ENCODE measurements at places on chromosomes 4 and X.

- no peak for DNase-seq
Observed at GRCh38 chrX:1912193-1912592, 297.3 kb downstream of the ASMT start.

- DNase-seq: no peak
Observed at GRCh38 chr4:169236873-169237626, 33.7 kb downstream of the SH3RF1 start.

GRCh38 chrX:38879631-38880220 is 78.5 kb downstream of the MID1IP1 start:
- DNase-seq: peak; percentile 4

- no peak for DNase-seq
Observed at GRCh38 chr4:139603576-139604410, 47.8 kb upstream of the SETD7 start.

- no peak for DNase-seq
Observed at GRCh38 chrX:48709522-48710112, 13.1 kb downstream of the SUV39H1 start.

DNA sequence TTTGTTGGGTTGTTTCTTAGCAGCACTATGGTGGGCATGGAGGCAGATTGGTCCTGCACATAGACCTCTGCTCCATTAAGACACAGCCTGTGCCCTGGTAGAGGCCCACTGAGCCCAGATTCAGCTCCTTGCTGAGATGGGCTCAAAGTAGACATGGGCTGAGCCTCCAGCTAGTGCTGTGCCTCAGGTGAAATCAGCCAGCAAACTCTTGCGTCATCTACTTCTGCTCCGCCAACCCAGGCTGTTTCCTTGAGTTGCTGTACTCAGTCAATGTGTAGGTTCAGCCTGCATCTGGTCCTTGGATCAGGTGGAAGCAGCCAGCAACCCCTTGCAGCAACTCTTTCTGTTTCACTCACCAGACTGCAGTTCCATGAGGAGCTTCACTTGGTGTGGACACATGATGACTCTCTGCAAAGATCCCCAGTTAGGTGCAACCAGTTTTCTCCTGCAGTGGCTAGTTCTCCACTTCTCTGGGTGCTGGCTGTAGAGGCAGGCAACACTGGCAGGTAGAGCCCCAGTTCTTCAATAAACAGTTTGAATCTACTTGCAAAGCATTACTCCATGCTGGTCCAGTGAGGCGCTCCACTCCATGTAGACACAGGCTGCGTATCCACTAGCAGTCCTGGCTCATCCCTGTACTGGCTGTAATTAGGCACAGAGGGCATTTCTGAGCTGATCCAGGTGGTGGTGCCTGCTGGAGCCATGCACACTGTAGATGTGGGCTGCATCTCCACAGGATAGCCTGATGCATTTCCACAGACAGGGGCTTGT is 199.0 kb upstream of the MAMLD1 start:
- DNase-seq: no peak

GRCh38 chr4:6730603-6731317 is 14.8 kb downstream of the BLOC1S4 start:
- no peak for DNase-seq

- DNase-seq: no peak
Observed at GRCh38 chrX:118383120-118383519, 37.2 kb downstream of the WDR44 start.

- DNase-seq: no peak
Observed at GRCh38 chr4:109294006-109294405, 8.5 kb downstream of the COL25A1 start.

- DNase-seq: no peak
Observed at GRCh38 chr4:26050671-26051070, 136.7 kb downstream of the SMIM20 start.

- no peak for DNase-seq
Observed at GRCh38 chr4:53935780-53936179, 128.6 kb downstream of the CHIC2 start.

GRCh38 chr4:151599863-151600262 is 160.9 kb downstream of the GATB start:
- DNase-seq: no peak

GRCh38 chr4:48403358-48403757 is 62.0 kb downstream of the SLAIN2 start:
- no peak for DNase-seq

GRCh38 chrX:32893751-32894150 is 317.6 kb downstream of the DMD start:
- no peak for DNase-seq

GRCh38 chrX:24030597-24030996 is 3.6 kb upstream of the KLHL15 start:
- no peak for DNase-seq

DNA sequence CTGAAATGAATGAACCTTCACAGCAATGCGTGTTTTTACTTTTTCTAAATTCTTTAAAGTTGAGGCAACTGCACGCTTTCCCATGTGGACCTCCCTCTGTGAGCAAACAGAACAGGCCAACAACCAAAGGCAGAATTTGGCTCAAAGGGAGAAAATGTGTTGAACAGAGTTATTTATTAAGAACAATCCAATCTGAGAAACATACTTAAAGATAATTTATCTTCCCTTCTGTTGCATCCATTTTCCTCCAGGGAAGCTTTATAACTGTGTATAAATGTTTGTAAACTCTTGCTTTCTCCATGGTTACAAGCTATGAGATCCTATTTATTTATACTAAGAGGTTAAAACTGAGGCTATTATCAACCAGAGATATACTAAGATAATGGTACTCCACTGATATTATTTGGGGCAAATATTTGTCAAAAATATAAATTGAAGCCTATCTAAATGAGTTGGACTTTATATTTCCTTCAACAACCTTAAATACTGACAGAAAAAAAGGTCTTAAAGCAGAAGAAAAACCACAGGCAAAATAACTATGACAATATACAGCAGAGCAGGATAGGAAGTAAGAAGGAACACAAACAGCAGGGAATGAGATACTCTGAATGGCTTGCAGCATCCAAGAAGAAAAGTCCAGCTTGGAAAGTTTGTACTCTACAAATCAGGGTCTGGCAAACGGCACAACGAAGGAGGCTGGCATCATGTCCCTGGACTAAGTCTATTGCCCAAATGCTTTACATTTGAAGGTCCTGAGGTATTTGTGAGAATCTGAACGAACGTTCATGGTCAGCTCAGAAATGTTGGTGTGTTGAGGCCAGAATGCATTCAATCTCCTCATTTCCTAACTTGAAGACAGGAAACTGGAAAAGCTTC is 663.2 kb upstream of the INTU start:
- no peak for DNase-seq

- DNase-seq: no peak
Observed at GRCh38 chrX:111365770-111366325, 46.1 kb downstream of the DCX start.

DNA sequence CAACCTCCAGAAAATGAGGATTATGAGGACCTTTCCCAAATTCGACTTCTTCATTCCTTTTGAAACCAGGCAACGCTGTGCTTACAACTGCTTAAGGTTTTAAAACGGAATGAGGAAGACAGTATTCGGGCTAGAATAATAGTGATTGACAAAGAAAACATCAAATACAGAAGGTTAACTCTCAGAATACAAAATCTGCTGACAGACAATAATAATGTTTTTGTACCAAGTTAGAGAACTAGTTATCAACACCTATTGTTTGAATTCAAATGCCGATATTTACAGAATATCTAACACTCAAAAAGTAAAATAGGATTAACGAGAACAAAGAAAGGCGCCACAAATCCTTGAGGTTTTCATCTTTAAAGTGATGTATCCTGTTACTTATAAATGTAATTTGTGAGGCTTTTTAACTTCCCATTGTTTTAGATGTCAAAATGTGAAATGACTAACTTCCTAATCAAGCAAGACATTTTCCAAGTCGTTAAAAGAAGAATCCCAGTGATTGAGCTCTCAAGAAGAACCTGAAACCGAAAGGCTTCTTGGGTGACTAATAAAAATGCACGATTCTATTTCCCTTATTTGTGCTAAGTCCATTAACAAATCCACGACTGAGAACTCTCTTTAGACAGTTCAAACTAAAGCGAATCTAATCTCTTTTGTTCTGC is 118.3 kb downstream of the SORBS2 start:
- DNase-seq: no peak

DNA sequence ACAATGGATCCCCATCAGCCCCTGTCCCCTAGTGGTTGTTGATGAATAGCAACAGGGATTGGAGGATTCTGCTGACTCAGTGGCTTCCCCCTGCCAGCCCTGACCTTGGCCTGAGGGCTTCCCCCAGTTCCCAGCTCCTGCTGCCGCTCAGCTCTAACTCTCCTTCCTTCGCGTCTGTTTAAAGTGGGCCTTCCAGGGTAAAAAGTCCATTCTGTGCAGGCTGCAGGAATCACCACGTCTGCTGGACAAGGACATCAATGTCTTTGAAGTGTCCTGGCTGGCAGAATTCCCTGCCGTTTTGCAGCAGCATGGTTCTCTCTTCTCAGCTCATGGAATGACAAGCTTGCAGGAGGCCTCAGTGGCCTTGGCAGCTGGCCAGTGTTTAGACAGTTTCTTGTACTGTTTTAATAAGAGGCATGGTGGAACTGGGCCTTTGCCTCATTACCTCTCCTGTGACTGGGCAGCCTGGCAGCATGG is 152.5 kb upstream of the STX18 start:
- no peak for DNase-seq

- no peak for DNase-seq
Observed at GRCh38 chrX:111687305-111687704, 6.3 kb downstream of the ALG13 start.

GRCh38 chr4:52657292-52657617 is 1.8 kb downstream of the USP46 start:
- DNase-seq: no peak

DNA sequence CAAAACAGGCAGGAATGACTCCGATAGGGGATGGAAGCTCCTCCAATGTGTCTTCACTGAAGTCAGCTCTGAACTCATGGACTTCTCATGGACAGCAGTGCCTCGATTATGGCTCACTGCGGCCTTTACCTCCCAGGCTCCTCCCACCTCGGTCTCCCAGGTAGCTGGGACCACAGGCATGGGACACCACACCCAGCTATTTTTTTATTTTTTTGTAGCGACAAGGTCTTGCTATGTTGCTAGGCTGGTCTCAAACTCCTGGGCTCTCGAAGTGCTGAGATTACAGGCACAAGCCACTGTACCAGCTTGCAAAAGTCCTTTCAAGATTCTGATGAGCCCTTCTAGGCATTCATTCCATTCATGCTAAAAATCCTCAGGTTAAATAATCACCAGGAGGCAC is 181.5 kb downstream of the NSUN7 start:
- DNase-seq: no peak

DNA sequence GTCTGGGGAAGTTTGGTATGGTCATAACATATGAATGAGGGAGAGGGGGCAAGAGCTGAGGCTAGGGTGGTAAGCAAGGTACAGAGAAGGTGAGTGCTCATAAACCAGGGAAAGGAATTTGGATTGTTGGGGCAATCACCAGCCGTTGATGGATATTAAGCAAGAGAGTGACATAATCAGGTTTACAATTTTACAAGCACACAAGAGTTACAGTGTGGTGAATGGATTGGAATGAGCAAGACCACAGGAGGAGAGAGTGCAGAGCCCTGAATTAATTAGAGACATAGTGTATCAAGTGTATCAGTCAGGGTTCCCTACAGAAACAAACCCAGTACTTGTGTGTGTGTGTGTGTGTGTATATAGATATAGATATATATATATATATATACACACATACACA is 18.7 kb upstream of the FMR1NB start:
- no peak for DNase-seq

DNA sequence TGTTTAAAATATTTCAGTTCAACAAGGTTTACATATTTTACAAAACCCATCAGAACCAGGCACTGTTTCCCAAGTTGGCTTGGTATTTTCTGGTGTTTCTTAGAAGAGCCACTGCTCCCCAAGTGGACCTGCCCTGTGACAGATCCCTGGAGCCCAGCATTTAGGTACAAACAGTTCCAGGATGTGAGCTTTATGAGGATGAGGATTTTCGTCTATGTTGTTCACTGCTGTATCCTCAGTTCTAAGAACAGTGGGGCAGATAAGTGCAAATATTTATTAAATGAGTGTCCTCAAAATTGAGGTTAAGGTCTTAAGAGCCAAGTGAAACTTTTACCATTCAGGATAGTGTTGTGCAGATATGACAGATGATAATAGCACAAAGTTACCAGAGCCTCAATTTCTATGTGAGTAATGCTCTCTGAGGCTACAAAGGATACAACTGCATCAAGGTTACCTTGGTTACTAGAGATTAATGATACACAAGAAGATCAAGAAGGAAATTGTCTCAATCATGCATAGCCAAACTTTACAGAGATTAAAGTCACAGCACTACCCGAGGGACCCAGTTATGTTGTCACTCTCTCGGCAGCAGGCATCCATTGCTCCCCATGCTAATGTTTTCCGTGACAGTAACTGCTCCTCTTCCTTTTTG is 37.5 kb downstream of the ANXA3 start:
- no peak for DNase-seq

DNA sequence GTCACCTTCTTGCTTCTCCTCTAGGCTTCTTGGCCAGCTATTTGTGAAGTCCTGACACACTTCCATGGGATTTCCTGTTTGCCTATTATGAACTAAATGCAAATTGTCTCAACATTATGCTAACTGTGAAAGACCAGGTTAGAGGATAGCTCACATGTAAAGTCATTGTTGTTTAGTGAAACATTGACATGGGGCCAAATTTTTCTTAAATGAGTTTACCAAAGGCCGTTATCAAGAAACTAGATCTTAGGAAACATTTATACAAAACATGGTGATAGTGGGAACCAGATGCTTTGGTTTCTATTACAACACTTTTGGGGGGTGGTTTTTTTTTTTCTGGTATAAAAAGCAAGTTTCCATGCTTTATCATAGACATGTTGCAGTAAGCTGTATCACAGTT is 466.8 kb upstream of the FAM241A start:
- no peak for DNase-seq

GRCh38 chr4:124710015-124710741 is 2.4 kb downstream of the ANKRD50 start:
- no peak for DNase-seq

GRCh38 chr4:33073811-33074210 is 2353.6 kb downstream of the PCDH7 start:
- no peak for DNase-seq

GRCh38 chrX:24515447-24515846 is 50.4 kb downstream of the PDK3 start:
- no peak for DNase-seq

DNA sequence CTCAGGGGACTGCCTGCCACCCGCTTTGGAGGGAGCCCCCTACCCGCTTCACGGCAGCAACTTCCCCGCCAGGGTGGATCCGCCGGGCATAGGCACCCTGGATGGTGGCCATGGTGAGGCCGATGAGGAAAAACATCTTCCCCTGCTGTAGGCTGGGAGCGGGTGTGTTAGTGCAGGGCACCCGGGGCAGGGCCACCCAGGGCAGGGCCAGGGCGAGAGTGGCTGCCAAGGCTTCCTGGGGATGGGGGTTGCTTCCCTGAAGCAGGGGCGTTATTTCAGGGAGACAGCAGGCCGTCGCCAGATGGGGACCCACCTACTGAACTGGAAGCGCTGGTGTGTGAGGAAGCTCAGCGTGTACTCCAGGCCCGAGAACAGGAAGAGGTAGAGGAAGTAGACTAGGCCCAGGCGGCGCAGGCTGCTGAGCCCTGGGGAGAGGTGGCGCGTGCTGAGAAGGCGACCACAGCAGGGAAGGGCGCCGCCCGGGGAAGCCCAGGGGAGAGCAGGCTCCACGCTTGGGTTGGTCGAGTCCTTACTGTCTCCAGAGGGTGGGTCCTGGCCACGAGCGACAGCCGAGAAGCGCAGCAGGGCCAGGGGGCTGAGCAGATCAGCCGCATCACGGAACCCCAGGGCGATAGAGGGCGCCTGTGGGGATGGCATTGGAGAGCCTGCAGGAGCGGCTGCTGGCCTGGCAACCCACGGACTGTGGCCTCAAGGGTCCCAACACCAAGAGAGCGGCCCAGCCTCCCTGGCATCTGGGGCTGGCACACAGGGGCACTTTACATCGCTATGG is 31.5 kb downstream of the NOP14 start:
- no peak for DNase-seq

Data from activated naive CD4-positive, alpha-beta T cell (primary cell).